ENCODE measurements at places on chromosomes 5 and 9. TPM values are rescaled to one million over a fixed set of nuclear protein-coding genes. Genes with fewer than 3 reads are reported as not detected.

The AK3 gene
- 33.1 TPM for total RNA-seq

The PSAT1 gene
- total RNA-seq = 163 TPM

The EIF4E1B gene
- not detected for total RNA-seq

The PCDHA4 gene
- total RNA-seq = not detected

The MYMK gene
- not detected for total RNA-seq

The QRFP gene
- not detected for total RNA-seq

The RAB3C gene
- not detected for total RNA-seq

The WWC1 gene
- 3.2 TPM for total RNA-seq

The GARIN3 gene
- 0.38 TPM for total RNA-seq

The TLE4 gene
- total RNA-seq = 29.4 TPM

The EFCAB9 gene
- total RNA-seq = not detected

The PRDM9 gene
- total RNA-seq = not detected

The SLC6A18 gene
- not detected for total RNA-seq

The MYORG gene
- total RNA-seq = 3.3 TPM

The RMI1 gene
- 32.3 TPM for total RNA-seq

The LTC4S gene
- 0.65 TPM for total RNA-seq

The PTGES gene
- total RNA-seq = not detected

Measured in activated CD8-positive, alpha-beta memory T cell treated with anti-CD3 and anti-CD28 coated beads for 36 hours (primary cell).